ENCODE measurements at places on chromosomes 2 and 18.

GRCh38 chr2:142723236-142723635 is 154.2 kb upstream of the KYNU start:
- DNase-seq, result no peak
- H3K4me3 ChIP-seq, result no peak overlapping the region
- H3K27ac ChIP-seq, result no peak overlapping the region
- H3K27me3 ChIP-seq, result no peaks in the 10 kb centered on the region
- H3K36me3 ChIP-seq, result no peaks in the 10 kb centered on the region

DNA sequence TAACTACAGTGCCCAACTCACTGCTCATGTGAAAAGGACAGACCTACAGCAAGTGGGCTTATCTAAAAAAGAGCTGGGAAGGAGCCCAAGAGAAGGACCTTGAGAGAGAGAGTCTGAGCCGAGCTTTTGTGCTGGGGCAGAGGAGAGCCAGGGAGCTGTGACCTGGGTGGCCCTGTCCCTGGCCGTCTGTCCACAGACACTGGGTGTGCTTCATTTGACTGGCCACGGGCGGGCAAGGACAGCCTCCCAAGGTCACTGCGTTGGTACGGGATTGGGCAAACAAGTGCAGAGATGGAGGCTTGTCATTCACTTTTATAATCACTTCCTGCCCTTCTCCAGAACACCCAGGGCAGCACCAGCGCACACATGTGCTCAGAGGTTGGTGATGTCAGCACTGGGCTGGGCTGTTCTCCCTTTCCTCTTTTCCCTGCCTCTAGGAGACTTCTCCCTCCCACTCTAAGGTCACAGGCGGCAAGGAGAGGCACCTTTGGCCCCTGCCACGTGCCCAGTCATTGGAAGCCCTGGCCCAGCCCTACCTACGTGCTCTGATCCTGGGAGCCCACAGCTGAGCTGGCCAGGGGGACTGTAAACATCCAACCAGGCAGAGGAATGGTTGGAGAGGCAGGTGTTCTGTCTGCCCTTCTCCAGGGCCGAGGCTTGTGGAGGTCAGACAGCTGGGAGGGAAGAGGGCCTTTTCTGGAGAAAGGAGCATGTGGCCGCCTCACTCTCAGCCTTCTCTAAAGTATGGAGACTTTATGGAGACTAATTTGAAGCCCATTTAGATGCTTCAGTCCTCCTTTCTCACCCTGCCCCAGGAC is 6.4 kb upstream of the PSD4 start:
- DNase-seq, result peak; percentile 56
- no peaks in the 10 kb centered on the region for H3K27me3 ChIP-seq
- peak overlapping the region; percentile 94 for H3K27ac ChIP-seq
- H3K4me3 ChIP-seq, result peak overlapping the region; percentile 81
- peaks cover 60% of the 10 kb centered on the region for H3K4me1 ChIP-seq

DNA sequence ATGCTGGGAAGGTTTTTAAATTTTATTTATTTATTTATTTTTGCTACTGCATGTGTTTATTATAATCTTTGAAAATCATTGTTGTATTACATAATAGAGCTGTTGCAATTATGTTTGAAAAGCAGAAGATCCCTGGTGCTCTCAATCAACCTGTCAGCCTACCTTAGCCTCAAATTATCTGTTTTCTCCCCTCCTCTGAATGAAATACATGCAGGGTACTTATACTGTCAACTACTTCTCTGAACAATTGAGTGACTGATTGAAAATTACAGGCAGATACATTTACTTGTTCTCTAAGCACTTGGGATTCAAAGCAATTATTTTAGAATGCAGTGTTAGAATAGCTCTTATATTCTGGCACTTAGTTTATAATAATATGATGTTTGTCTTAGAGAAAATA is 8.1 kb downstream of the KYNU start:
- H3K27me3 ChIP-seq, result peaks cover 6% of the 10 kb centered on the region
- no peak overlapping the region for H3K4me3 ChIP-seq
- H3K36me3 ChIP-seq, result no peaks in the 10 kb centered on the region
- H3K4me1 ChIP-seq, result no peaks in the 10 kb centered on the region
- no peak for DNase-seq

DNA sequence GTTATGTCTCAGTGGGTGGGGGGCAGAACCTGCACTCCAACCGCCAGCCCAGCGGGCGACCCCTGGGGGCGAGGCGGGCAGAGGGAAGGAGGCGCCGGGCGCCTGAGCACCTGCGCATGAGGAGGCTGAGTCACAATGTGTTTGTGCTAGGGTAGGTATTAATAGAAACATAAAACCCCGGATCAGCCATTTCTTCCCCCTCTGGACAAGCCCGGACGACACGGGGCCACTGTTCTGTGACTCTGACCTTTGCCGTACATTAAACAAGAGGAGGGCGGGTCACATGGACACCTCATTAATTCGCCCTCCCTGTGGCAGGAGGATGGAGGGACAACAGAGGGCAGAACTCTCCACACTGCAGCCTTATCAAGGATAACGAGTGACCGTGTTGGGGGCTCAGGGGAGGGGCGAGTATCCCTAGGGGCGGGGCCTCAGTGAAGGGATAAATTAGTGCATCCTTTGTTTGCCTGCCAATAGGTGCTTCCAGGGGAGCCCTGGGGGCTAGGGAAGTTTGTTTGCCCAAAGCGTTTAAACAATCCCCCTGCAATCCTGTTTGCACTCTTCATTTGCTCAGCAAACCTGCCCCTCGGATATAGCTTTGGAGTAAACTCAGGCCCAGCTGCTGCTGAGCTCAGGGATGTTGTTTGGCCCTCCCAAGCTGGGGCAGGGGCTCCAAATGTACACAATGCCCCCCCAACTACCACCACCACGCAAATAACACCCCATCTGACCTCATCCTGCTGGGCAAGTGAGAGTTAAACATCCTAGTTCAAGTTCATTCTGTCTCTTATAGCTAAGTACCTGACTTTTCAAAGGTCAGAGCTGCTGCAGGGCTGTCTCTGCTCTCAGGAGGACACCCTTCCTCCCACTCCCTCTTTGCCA is 171.2 kb upstream of the GLI2 start:
- DNase-seq, result no peak
- H3K4me3 ChIP-seq, result no peak overlapping the region
- no peaks in the 10 kb centered on the region for H3K36me3 ChIP-seq
- no peak overlapping the region for H3K27ac ChIP-seq
- H3K27me3 ChIP-seq, result no peaks in the 10 kb centered on the region
- H3K4me1 ChIP-seq, result no peaks in the 10 kb centered on the region

- DNase-seq, result no peak
- H3K4me1 ChIP-seq, result no peaks in the 10 kb centered on the region
- no peak overlapping the region for H3K27ac ChIP-seq
- no peaks in the 10 kb centered on the region for H3K36me3 ChIP-seq
- no peak overlapping the region for H3K4me3 ChIP-seq
Observed at GRCh38 chr2:228600265-228600664, 418.8 kb upstream of the SPHKAP start.

- H3K4me1 ChIP-seq, result peaks cover 12% of the 10 kb centered on the region
- no peak overlapping the region for H3K27ac ChIP-seq
- no peaks in the 10 kb centered on the region for H3K27me3 ChIP-seq
- H3K4me3 ChIP-seq, result no peak overlapping the region
- DNase-seq, result no peak
Observed at GRCh38 chr2:42771546-42772153, 7.7 kb upstream of the OXER1 start.

GRCh38 chr2:205764270-205764746 is 82.0 kb downstream of the NRP2 start:
- H3K27ac ChIP-seq, result no peak overlapping the region
- H3K4me3 ChIP-seq, result no peak overlapping the region
- no peak for DNase-seq
- no peaks in the 10 kb centered on the region for H3K4me1 ChIP-seq
- H3K36me3 ChIP-seq, result no peaks in the 10 kb centered on the region
- peaks cover 25% of the 10 kb centered on the region for H3K27me3 ChIP-seq
